Upper lobe of right lung (tissue), 1 donor: ENCODE measurements at places on chromosomes 13 and 19. TPM values are rescaled to one million over a fixed set of nuclear protein-coding genes. Genes with fewer than 3 reads are reported as not detected.

GRCh38 chr19:44611812-44612295 is 1.5 kb upstream of the IGSF23 start:
- DNase-seq = no peak

DNA sequence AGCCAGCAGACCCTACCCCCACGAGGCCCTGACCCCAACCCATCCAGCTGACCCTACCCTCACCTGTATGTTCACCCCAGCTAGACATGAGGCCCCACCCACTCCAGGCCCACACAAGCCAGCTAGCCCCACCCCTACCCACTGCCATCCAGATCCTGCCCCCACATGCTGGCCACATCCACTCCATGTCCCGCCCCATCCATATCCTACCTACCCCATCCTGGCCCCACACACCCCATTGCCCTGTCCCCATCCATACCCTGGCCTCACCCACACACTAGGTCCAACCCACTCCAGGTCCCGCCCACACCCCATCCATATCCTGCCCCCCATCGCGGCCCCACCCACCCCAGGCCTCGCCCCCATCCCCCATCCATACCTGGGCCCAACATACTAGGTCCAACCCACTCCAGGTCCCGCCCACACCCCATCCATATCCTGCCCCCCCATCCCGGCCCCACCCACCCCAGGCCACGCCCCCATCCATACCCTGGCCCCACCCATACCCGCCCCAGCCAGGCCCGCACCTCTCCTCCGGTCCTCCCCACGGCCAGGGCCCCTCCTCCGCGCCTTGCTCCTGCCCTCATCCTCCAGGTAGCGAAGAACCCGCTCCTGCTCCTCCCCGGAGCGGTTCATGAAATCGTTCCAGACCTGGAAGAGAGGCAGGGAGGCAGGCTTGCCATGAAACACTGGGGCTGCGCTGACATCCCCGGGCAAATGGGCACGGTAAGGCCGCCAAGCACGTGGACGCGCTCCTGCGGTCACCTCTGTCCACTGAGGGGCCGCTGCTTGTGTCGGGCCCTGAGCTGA is 7.2 kb downstream of the RNU6-9 start:
- no peak for DNase-seq

- no peak for DNase-seq
Measured at GRCh38 chr19:18651733-18652132, 14.9 kb downstream of the KLHL26 start.

GRCh38 chr13:76903544-76904162 is 17.4 kb upstream of the KCTD12 start:
- no peak for DNase-seq

DNA sequence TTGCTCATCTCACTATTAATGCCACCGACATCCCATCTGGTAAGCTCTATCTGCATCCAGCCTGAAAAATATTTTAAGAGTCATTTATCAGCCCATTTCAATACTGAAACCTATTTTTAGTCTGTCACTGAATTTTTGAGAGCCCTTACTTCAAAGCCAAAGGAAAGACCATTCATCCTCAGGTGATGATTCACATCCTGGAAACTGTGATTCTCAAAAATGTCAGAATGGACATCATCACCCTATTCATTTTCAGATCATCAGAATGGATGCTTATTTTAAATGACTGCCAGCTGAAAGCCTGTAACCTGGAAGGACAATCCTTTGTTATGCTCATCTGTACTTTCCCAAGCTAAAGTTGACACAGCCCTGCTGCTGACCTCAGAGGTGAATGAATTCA is 27.0 kb downstream of the TNFSF11 start:
- DNase-seq = no peak

GRCh38 chr19:48194844-48195830 is 24.7 kb downstream of the ZSWIM9 start:
- no peak for DNase-seq

GRCh38 chr19:18128805-18129204 is 24.2 kb upstream of the PIK3R2 start:
- DNase-seq = no peak

DNA sequence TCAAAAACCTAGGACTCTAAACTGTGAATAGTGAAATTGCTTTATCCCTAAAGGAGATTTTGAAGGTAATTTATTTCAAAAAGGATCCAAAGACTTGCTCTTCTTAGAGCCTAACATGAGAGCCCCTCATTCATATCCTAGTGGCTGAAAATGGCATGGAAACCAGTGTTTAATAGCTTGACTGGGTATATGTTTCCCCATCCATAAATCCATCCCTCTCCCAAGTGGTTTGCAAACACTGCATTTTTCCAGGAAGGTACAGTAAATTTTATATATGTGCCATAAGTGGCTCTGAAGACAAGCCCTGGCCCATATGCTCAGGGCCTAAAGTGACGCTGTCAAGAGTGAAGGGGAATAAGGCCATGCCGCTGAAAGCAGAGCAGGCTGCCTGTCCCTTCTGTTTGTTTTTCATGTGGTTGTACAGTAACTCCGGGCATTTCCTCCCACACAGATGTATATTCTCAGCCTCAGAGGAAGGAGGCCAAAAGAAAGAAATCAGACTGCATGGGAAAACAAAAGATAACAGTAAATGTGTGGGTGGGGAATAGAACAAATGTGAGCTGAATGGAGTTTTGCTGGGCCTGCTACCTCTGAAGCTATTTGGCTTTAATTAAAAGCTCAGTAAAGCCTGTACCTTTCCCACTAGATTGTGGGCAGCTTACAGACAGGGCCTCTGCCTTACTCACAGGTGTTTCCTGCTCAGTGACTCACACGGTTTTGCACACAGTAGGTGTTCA is 181.9 kb downstream of the PCDH9 start:
- DNase-seq = no peak

DNA sequence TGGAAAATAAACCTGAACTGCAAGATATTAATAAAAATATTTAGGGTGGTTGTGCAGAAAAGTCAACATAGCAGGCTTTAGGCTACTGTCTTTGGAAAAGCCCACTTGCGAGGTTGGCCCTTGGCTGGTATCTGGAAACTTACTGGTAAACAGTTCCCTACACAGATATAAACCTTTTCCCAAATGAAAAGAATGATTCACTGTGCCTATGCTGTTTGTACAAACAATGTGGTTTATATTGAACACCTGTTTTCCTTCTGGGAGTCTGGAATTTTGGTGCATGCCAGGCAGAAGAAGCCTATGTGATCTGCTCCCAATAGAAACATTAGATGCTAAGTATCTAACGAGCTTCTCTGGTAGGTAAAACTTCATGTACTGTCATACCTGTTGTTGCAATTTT is 29.7 kb upstream of the SOHLH2 start:
- no peak for DNase-seq

DNA sequence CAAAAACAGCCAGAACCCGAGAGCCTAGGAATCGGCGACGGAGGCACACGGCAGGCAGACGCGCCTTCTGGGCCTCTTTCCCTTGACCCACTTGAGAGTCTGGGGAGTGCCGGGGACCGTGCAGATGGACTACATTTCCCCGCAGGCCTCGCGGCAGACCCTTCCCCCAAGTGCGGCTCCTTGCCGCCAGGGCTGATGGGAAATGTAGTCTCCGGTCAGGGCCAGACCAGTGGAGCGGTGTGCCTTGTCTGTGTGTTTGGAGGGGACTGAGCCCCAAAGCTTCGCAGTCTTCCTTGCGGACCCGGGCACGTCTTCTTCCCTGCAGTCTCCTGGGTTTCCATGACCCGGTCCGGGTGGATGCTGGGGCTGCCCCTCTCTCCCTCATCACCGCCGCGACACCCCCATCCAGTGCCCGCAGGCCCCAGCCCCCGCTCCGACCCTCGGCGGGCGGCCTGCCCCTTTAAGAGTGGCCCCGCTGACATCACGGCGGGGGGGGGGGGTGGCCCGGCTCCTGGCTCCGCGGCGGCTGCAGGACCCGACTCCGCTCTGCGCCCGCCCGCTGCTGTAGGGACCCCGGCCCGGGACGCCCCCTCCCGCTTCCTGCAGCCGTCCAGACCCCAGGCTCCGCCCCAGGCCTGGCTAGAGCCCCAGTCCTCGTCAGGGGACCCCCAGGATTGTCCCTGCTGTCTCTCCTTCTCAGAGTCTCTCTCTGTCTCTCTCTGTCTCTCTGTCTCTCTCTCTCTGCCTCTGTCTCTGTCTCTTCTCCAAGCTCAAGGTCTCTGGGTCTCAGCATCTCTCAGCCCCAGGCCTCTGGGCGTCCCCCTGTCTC is 758 bp upstream of the CACNG7 start:
- DNase-seq = no peak

DNA sequence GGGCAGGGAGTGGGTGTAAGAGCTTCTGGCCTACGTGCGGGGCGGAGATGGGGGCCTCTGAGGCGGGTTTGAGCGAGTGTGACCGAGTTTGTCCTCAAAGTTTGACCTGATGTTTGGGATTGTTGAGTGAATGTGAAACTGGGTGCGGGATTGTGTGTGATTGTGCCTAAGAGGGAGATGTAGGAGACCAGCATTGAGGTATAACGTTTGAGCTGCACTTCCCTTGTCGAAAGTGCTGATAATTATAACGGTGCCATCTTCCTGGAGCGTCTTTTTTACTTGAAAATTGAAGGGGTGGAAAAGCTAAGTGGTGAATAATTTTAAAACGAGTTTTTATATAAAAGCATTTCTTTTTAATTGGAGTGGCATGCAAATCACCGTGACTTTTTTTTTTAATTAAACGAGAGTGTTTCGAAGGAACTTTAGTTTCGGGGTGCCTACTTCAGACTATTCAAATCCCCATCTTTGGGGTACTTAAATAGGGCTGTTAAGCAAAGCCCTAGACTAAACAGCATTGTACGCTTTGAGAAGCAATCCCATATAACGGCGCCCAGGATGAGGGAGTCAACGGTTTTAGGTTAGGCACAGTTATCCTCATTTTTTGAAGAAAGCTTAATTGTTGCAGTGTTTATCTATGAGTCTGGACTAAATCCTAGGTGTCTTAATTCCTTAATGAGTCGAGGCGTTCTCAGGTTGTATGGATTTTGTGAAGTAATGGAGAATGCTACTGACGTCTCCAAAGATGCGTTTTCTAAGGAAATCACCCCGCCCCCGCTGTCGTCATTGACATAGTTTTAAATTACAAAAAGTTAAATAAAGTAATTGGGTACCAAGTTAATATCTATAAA is 594 bp downstream of the ZNF146 start:
- DNase-seq = no peak

DNA sequence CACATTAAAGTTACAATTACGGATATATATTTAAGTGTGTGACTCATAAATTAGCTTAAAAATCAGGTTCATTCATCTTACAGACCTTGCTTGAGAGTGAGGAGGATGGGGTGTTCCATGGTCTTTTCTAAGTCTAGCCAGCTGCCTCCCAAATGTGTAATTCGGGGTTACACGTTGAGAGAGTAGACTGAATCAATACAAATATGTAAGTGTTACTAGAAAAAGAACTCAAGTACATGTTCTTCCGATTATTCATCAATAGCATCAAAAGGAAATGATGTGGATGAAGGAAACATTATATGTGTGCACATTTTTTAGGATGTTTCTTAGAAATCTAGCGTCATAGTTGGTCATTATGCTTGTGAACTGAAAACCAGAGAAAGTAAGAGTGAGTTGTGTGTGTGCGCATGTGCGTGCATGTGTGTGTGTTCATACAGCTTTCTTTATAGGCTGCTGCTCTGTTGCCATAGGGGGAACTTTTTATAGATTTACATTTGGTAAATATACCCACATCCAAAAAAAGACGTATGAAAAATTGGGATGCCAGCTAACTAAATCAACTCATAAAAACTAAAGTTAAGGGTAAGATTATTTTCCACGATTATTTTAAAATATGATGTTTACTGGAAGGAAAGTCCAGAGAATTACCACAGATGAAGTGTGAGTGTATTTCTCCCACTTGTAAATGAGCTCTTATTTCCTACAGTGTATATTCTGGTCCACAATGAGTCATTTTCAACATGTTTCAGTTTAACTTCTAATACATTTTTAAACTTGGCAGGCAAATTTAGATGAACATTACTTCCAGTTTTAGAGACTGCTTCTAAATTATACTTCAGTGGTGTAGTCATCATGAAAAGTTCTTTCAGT is 82.4 kb downstream of the PIBF1 start:
- no peak for DNase-seq

DNA sequence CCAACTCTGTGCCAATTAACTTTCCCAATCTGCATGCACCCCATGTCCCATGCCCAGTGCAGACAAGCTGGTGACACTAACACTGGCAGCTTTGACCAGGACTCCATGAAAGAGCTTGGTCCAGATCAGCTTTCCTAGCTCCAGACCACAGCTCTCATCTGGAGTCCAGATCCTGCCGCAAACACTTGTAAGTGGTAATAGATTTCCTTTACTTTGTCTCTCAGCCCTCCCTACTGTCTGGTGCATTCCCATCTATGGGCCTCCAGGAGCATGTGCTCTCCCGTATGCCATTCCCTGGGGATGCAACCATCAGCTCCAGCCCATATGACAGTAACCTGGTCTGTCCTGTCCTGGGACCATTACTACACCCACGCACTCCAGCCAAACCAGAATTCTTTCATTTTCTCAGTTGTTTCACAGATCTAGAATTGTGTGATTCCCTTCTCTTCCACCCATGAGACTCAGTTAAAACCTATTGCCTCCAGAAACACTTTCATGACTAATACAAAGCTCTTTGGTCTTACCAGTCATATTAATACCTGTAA is 4.9 kb upstream of the STARD13 start:
- no peak for DNase-seq

GRCh38 chr19:53945441-53945840 is 17.3 kb upstream of the CACNG8 start:
- DNase-seq = no peak

GPR42 gene
- not detected for total RNA-seq

CALR3 gene
- not detected for total RNA-seq

ZNF208 gene
- 6.3 TPM for total RNA-seq

MISP3 gene
- 6.7 TPM for total RNA-seq

GARRE1 gene
- total RNA-seq = 41.3 TPM

PLPPR3 gene
- total RNA-seq = 0.46 TPM

OR7C2 gene
- total RNA-seq = not detected

ZNF792 gene
- total RNA-seq = 11.5 TPM

NLRP5 gene
- not detected for total RNA-seq

ZNF729 gene
- not detected for total RNA-seq

MCEMP1 gene
- 97.9 TPM for total RNA-seq

ZGLP1 gene
- 3.8 TPM for total RNA-seq

ELSPBP1 gene
- not detected for total RNA-seq

PSG5 gene
- total RNA-seq = not detected

HNRNPUL1 gene
- total RNA-seq = 171 TPM

SBSN gene
- total RNA-seq = not detected

CD209 gene
- total RNA-seq = 10.6 TPM

SLC25A15 gene
- total RNA-seq = 5.8 TPM

PRSS57 gene
- total RNA-seq = not detected
